ENCODE measurements at places on chromosomes 6 and 20. TPM values are rescaled to one million over a fixed set of nuclear protein-coding genes. Genes with fewer than 3 reads are reported as not detected.

SLC17A3 gene
- not detected for total RNA-seq

PAX1 gene
- not detected for total RNA-seq

ABHD16A gene
- total RNA-seq: 32.9 TPM

HLA-DMB gene
- 1.7 TPM for total RNA-seq

INSM1 gene
- total RNA-seq: 0.81 TPM

PI16 gene
- total RNA-seq: not detected

SSTR4 gene
- not detected for total RNA-seq

DLK2 gene
- 0.96 TPM for total RNA-seq

TULP1 gene
- 0.29 TPM for total RNA-seq

HLA-DQA1 gene
- total RNA-seq: 1.7 TPM

BNIP5 gene
- not detected for total RNA-seq

NTSR1 gene
- 0.11 TPM for total RNA-seq

CDH26 gene
- 0.79 TPM for total RNA-seq

UBE2V1 gene
- 152 TPM for total RNA-seq

C20orf144 gene
- total RNA-seq: 0.26 TPM

ZC2HC1B gene
- not detected for total RNA-seq

PRDM13 gene
- total RNA-seq: 0.15 TPM

OR2H1 gene
- total RNA-seq: not detected

CDH4 gene
- 3.2 TPM for total RNA-seq

PTCRA gene
- not detected for total RNA-seq

LINC00237 gene
- total RNA-seq: 0.90 TPM

ULBP3 gene
- 5.8 TPM for total RNA-seq

GJA10 gene
- total RNA-seq: not detected

PLG gene
- total RNA-seq: not detected

RSPO3 gene
- total RNA-seq: not detected

LY6G6D gene
- not detected for total RNA-seq

LTB gene
- total RNA-seq: not detected

PPARD gene
- total RNA-seq: 13.9 TPM

SYCP2 gene
- 0.70 TPM for total RNA-seq

HLA-DRA gene
- total RNA-seq: 3.1 TPM

All from H9 (cell line).